ENCODE measurements at places on chromosomes 13 and 19. TPM values are rescaled to one million over a fixed set of nuclear protein-coding genes. Genes with fewer than 3 reads are reported as not detected.

The CEACAM16 gene
- polyA plus RNA-seq: 0.03 TPM

The THAP8 gene
- 9.6 TPM for polyA plus RNA-seq

The FAM174C gene
- 21.8 TPM for polyA plus RNA-seq

The PPP1R13L gene
- polyA plus RNA-seq: 21.4 TPM

The DCT gene
- polyA plus RNA-seq: 0.18 TPM

The PSG7 gene
- not detected for polyA plus RNA-seq

- no peak for DNase-seq
These were observed 13.1 kb upstream of the PLAUR start for GRCh38 chr19:43682824-43683661.

DNA sequence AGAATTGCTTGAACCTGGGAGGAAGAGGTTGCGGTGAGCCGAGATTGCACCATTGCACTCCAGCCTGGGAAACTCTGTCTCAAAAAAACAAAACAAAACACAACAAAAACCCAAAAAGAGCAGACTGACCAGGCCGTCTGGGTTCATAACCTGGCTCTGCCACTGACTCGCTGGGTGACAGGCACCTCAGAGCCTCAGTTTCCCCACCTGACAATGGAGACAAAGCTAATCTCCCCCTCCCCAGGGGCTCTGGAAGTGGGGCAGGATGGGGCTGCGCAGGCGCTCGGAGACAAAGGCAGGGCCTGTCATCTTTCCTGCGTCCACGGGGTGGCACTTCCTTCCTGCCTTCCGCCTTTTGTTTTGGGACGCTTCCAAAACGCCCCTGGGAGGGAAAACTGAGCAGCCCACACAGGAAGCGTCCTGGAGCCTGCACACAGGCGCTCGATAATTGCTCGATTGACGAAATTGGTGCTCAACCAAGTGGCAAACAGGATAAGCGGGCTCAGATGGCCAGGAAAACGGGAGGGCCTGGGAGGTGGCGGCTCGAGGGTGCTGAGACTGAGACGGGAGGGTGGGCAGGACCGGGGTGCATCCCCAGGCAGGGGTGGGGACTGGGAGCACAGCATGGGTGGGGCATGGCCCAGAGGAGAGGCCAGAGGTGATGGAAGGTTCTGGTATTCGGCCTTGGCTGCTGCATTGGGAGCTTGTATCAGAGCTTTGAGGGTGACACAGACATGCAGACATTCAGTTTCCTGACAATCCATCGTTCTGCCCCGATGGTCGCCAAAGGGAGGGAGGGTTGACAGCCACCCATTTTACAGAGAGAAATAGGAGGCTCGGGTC, 17.8 kb downstream of the SPC24 start:
- DNase-seq: peak; percentile 83

- no peak for DNase-seq
These were observed 210.0 kb downstream of the B3GLCT start for GRCh38 chr13:31409678-31410356.

DNA sequence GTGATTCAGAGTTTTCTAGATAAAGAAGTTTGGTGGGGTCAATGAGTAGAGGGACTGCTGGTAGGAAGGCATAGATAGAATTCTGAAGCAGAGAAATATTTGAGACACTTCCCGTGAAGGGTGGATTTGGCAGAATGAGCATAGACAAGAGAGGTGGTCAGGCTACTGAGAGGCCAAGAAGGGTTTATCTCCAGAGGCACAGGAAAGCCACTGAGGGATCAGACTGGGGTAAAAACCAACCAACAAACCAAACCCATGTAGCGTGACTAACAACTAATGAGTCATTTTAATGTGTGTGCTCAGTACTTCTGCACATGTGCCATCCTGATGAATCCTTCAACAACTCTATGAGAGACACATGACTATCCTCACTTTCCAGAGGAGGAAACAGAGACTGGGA, 60.0 kb upstream of the SERP2 start:
- no peak for DNase-seq

GRCh38 chr19:30669329-30670010, 297.3 kb downstream of the ZNF536 start:
- DNase-seq: peak; percentile 59

DNA sequence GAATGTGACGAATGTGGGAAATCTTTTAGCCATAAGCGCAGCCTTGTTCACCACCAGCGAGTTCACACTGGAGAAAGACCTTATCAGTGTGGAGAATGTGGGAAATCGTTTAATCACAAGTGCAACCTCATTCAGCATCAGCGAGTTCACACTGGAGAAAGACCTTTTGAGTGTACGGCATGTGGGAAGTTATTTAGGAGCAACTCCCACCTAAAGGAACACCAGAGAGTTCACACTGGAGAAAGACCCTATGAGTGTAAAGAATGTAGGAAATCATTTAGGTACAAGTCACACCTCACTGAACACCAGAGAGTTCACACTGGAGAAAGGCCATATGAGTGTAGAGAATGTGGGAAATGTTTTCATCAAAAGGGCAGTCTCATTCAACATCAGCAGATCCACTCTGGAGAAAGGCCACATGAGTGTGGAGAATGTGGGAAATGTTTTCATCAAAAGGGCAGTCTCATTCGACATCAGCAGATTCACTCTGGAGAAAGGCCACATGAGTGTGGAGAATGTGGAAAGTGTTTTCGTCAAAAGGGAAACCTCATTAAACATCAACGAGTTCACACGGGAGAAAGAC, 7.6 kb downstream of the ZNF776 start:
- no peak for DNase-seq

DNA sequence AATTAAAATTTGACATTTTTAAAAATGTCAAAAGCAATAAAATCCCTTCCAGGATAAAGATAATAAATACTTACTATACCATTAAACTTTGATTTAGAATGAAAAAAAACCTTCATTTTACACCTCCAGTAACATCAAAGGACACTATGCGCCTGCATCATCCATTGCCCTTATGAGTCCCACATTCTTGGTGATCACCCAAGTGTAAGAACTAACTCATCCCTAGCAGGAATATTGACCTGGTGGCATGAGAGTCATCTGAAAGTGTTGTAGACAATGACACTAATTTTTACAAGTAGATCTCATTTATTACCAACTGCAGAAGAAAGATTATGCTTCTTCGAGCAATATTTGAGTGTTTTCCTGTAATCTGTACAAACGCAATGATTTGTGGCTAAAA, 1128.9 kb downstream of the EFNB2 start:
- DNase-seq: no peak

- no peak for DNase-seq
These were observed 8.6 kb downstream of the C19orf25 start for GRCh38 chr19:1470305-1471009.

- DNase-seq: no peak
These were observed 29.2 kb downstream of the ZNF146 start for GRCh38 chr19:36244066-36244465.

DNA sequence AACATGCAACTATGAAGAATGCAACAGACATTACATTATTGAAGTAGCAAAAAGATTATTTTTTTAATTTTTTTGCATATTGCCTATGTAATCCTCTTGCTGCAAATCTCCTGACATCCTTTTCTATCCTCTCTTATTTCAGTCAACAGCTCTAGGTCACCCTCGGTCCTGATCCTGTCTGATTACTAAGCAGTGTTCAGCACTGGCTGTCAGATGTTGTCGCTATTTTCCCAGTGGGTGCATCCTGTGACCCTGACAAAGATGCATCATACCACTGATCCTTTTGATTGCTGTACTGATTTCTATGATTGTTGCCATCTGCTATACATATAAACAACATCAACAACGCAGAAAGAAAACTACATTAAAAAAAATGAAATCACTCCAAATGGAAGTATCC, 443.7 kb upstream of the PRR20A start:
- no peak for DNase-seq

- DNase-seq: no peak
These were observed 107.7 kb upstream of the SPATA13 start for GRCh38 chr13:24052547-24053518.

DNA sequence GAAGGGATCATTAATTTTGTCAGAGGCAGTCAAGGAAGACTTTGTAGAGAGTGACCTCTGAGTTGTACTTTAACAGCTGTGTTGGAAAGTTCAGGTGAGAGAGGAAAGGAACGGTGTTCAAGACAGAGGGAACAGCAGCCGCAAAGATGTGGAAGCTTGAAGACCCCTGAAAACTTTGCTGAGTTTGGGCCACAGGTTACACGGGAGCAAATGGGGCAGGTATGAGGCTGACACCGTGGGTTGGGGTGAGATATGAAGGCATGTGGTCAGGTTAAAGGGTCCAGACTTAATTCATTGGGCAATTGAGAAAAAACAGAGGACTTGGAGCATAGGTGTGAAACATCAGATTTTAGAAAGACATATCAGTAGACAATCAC, 72.0 kb upstream of the SERP2 start:
- DNase-seq: no peak

GRCh38 chr19:12800466-12800770, 1.2 kb downstream of the PRDX2 start:
- DNase-seq: no peak

DNA sequence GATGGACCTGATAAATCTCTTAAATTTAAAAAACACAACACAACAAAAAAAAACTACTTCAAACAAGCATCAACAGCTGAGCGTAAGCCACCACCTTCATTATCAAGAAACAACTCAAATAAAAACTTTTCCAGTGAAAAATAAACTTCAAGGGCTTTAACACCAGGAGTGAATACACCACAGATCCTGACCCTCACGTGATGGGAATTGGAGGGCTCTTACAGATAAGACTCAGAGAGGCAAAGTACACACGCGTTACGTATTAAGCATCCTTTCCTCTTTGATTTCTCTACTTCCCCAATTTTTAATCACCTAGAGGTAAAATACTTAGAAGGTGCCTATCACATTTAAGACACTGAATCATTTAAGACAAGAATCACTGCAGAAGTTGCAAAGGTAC, 573 bp upstream of the STARD13 start:
- DNase-seq: no peak

- no peak for DNase-seq
These were observed 214.2 kb upstream of the MAB21L1 start for GRCh38 chr13:35690581-35691207.

DNA sequence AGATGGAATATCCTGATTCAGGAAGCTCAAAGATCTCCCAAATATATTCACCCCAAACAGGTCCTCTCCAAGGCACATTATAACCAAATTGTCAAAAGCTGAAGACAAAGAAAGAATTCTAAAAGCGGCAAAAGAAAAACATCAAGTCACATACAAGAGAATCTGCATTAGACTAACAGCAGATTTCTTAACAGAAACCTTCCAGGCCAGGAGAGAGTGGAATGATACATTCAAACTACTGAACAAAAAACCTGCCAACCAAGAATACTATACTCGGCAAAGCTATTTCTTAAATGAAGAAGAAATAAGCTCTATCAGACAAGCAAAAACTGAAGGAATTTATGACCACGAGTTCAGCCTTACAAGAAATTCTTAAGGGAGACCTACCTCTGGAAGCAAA, 120.6 kb upstream of the WASF3 start:
- DNase-seq: no peak

DNA sequence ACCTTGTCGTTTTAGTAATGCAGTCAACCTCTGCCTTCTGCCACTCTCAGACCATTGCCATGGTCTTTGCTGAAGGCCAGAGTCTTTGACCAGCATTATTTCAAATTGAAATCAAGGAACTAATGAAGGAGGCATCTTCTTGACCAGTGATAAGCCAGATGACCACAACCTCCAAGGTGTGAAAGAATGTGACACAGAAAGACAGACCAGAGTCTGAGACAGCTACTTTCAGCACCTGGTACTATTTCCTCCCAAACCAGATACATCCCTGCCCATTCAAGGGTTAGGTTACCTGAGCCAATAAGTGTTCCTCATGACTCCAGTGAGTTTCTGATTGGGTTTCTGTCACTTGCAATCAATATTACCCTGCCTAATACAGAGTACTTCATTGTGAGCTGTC, 20.3 kb upstream of the RNASEH2B start:
- DNase-seq: no peak

Data from psoas muscle (tissue), 8 donors.